ENCODE measurements at places on chromosomes 7 and 10.

- no peak for DNase-seq
Measured at GRCh38 chr10:117458571-117458970, 83.3 kb upstream of the PDZD8 start.

DNA sequence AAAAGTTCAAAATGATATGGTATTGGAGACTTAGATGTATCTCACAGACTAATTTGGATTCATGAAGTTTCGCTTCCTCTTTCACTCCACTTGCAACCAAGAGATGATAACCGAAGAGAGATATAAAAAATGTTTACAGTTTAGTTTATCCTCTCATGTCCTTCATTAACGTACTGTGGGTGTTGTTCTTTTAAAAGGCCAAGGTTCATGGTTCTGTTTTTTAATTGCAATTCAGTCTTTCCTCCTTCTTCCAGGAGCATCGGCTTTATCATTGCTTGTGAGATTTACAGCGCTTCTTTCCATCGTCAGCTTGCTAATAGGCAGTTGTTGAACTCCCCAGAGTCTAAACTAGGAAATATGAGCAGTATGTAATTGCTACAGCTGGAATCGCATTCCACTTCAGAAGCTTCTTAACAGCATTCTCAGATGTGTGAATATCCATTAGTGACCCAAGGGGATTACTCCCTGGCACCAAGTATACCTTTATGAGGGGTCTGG is 75.9 kb upstream of the HGF start:
- DNase-seq = no peak

DNA sequence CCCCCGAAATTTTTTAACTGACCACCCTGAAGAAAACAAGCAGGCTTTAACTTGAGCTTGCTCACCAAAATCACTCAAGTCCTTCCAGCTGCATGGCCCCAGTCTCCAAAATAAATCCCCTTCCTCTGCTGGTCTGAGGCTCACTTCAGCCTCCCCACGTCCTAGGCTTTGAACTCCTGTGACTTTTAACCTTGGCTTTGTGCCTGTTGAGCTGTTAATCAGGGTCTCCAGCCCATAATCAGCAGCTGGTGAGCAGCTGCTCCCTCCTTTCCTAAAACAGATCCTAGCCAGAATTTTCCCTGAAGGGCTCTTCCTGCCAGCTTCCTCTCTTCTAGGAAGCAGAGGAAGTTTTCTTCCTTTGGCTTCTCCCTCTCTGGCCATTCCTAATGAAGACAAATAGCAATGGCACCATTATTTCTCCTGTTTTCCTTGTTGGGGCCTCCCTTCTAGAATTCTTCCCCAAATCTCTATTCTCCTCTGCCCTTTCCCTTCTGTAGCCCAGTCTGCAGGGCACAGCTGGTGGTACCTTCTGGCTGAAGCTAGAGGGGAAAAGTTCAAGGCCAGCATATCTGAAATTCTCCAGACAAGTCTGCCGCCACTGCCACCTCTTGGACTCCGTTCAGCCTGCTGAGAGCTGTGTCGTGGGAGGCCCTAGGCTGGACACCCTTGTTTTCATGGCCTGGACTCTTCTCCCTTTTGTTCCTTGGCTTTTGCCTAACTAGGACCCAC is 152.1 kb downstream of the NOC3L start:
- DNase-seq = no peak

DNA sequence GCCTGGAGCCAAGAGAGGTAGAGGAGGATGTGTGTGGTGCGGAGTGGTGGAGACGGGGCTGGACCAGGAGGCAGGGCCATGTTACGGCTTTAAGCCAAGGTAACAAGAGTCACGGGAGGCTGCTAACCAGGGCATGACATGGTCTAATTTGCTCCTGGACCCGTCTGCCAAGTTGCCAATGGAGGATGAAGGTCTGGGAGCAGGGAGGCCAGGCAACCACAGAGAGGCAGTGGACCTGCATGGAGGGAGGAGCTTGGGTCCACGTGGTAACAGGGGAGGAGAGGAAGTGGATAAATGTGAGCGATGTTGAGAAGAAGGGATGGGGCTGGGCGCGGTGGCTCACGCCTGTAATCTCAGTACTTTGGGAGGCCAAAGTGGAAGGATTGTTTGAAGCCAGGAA is 31.0 kb downstream of the SRRM3 start:
- no peak for DNase-seq

GRCh38 chr7:20064974-20065862 is 152.0 kb downstream of the MACC1 start:
- no peak for DNase-seq

- no peak for DNase-seq
Measured at GRCh38 chr10:102408131-102408727, 10.4 kb downstream of the PSD start.
